ENCODE measurements at places on chromosomes 12 and 14.

DNA sequence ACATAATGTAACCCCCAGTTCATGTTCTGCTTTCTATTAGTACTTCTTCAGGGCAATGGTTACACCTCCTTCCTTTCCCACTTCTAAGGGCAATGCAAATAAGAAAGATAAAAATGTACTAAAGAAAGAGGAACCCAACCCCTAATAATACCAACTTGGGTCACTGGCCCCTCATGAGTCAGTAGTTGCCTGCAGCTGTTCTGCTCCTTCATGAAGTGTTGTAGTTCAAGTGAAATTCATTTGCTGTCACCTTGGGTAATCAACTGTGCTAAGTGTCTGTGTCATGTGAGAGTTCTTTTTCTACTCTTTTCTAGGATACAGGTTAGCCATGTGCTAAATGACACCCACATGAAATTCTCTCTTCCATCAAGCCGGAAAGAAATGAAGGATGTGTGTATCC, 91.8 kb downstream of the PLXNC1 start:
- no peak for DNase-seq

DNA sequence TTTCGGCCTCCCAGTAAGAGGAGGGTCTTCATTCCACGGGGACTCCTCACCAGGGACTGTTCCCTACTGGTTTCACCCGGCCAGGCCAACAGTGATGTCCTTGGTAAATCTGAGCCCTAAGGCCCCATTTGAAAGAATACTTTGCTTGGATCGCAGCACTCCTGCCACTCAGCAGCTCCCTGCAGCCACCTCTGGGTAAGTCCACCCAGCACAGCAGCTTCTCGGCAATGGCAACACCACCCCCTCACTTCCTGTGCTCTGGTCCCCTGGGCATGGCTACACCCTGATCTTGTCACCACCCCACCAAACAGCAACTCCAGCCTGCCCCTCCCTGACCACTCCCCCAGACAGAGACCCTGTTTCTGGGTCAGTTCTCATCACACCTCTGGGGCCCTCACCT, 100.3 kb downstream of the SETD3 start:
- no peak for DNase-seq

- DNase-seq = no peak
These were observed 384 bp upstream of the SMUG1 start for GRCh38 chr12:54189198-54189539.

- no peak for DNase-seq
These were observed 29.6 kb downstream of the ZFHX2 start for GRCh38 chr14:23521785-23522640.

- DNase-seq = no peak
These were observed 2.9 kb downstream of the ABHD12B start for GRCh38 chr14:50874757-50875156.

GRCh38 chr14:49206828-49207227, 379.4 kb downstream of the RPS29 start:
- DNase-seq = no peak

- no peak for DNase-seq
These were observed 31.6 kb downstream of the LIMA1 start for GRCh38 chr12:50251619-50252252.

DNA sequence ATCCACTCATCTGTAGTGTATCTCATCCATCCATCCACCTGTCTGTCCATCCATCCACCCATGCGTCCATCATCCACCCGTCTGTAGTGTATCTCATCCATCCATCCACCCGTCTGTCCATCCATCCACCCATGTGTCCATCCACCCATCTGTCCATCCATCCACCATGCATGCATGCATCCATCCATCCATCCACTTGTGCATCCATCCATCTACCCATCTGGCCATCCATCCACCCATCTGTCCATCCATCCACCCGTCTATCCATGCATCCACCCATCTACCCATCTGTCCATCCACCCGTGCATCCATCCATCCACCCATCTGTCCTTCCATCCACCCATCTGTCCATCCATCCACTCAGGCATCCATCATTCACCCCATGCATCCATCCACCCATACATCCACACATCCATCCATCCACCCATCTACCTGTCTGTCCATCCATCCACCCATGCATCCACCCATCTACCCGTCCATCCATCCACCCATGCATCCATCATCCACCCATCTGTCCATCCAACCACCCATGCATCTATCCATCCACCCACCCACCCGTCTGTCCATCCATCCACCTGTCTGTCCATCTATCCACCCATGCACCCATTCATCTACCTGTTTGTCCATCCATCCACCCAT, 28.5 kb downstream of the FBRSL1 start:
- no peak for DNase-seq

DNA sequence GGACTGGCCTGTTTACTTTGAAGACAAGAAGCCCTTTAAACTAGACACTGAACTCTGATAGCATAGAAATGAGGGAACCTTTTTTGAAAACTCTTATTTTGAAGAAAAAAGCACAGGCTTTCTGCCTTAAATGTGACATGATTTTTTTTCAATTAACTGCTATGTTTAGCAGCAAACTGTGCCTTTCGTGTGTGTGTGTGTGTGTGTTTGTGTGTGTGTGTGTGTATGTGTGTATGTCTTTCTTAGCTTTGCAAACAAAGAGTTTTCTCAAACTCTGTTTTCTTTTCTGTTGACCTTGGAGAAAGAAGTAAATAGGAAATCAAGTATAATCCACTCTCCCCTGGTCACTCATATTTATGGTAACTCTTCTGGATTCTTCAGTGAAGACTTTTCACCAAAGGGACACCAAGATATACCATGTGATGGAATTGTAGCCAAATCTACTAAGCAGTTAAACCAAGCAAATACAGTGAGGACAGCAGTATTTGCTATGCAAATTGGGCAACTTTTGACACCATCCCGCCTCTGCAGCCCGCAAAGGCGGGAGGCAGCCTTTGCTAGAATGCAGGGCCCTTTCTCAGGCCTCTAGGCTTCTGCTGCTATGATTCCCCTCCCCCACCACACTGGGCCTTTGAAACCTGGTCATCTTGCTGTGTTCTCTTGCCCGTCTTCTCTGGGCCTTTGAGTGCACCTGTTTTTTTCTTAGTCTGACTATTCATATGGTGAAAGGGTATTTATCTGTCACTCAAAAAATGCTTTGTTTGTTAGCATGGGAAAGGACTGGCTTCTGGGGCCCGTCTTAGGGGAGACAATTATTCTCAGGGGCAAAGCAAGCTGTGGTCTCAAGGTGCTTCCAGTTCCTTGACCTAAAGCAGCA, 107.9 kb downstream of the MYRFL start:
- no peak for DNase-seq

- no peak for DNase-seq
These were observed 47.3 kb downstream of the ACSM4 start for GRCh38 chr12:7351177-7351576.

GRCh38 chr14:35420036-35420811, 15.7 kb upstream of the NFKBIA start:
- DNase-seq = no peak

- no peak for DNase-seq
These were observed 31.9 kb downstream of the ETNK1 start for GRCh38 chr12:22656831-22657230.

DNA sequence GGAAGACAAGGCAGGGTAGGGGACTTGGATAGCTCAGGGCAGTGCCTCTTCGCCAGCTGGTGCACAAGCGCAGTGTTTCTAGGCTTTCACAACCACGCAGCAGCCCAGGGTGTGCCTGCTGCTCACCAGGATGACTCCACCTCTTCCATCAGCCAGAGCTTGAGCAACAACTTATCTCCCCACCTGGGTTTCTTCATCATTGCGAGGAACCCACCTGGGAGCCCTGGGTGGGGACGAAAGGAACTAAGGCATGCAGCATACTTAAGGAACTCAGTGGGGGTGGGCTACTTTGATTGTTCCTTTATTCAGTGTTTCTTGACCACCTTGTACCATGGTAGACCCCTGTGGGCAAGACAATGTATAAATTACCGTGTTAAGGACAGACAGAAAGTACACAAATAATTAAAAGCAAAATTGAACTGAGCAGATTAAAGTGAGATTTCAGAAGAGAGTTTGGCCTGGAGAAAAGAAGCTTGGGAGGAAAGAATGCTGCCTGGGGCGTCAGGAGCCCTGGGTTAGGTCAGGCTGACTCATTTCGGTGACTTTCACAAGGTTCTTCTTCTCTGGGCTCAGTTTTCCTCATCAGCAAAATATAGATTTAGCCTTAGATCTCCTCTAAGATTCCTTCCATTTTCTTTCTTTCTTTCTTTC, 22.9 kb downstream of the KRT18 start:
- DNase-seq = no peak
